ENCODE measurements at places on chromosomes 5 and 9. TPM values are rescaled to one million over a fixed set of nuclear protein-coding genes. Genes with fewer than 3 reads are reported as not detected.
A peak's percentile ranks its signal among the peaks of the same experiment; 100 is the strongest.

RANBP17 gene
- total RNA-seq = 22.3 TPM

FAM153A gene
- total RNA-seq = not detected

RUFY1 gene
- total RNA-seq = 36.7 TPM

SLC25A46 gene
- 35.8 TPM for total RNA-seq

TRPM6 gene
- 18.8 TPM for total RNA-seq

FBP2 gene
- total RNA-seq = 15.6 TPM

ARID3C gene
- not detected for total RNA-seq

SV2C gene
- total RNA-seq = 1.4 TPM

PCDHGA4 gene
- 9.3 TPM for total RNA-seq

- H3K4me3 ChIP-seq = no peak overlapping the region
- H3K36me3 ChIP-seq = no peaks in the 10 kb centered on the region
- no peaks in the 10 kb centered on the region for H3K4me1 ChIP-seq
- no peak overlapping the region for H3K27ac ChIP-seq
- DNase-seq = no peak
- H3K27me3 ChIP-seq = no peaks in the 10 kb centered on the region
Observed at GRCh38 chr5:57931807-57932206, 449.2 kb upstream of the ACTBL2 start.

DNA sequence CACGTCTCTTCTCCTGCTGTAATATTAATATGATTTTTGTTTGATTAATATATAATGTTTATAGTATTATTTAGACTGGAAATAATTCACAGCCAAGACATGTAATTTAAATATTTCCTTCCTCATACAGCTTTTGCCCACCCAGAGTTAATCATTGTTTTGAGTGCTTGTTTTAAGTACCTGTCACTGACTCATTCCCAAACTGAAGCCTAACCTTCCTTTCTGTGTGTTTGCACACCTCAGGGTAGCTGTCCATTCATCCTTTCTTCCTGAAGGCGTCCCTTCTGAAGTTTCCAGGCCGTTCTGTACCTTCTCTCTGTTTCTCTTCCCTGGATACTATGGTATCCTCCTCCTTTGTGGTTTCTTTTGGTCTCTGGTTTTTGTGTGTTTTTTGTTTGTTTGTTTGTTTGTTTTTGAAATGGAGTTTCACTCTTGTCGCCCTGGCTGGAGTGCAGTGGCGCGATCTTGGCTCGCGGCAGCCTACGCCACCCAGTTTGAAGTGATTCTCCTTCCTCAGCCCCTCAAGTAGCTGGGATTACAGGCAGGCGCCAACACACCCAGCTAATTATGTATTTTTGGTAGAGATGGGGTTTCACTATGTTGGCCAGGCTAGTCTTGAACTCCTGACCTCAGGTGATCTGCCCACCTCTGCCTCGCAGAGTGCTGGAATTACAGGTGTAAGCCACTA is 312.4 kb downstream of the DOCK8 start:
- peaks cover 25% of the 10 kb centered on the region for H3K4me1 ChIP-seq
- DNase-seq = no peak
- no peak overlapping the region for H3K27ac ChIP-seq
- H3K36me3 ChIP-seq = no peaks in the 10 kb centered on the region
- no peak overlapping the region for H3K4me3 ChIP-seq

GRCh38 chr9:10168241-10168640 is 444.6 kb downstream of the PTPRD start:
- H3K27me3 ChIP-seq = no peaks in the 10 kb centered on the region
- no peak overlapping the region for H3K27ac ChIP-seq
- H3K4me1 ChIP-seq = no peaks in the 10 kb centered on the region
- no peak for DNase-seq

DNA sequence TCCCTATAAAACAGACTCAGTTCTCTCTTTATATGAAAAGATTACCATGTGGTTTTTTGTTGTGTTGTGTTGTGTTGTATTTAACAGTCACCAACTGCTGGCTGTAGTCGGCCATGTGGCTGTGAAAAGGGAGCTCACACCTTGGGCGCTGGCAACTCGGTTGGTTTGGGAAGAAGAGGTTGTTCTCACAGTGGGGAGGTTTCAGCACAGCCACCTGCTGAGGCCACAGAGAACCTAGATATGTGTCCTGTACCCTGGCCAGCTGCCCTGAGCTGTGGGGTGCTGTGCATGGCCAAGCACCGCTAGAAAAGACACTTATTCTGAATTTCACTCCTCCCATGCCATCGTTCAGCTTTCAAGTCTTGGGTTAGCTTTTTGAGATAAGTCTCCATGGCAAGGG is 58.8 kb downstream of the SYK start:
- H3K27me3 ChIP-seq = no peaks in the 10 kb centered on the region
- H3K27ac ChIP-seq = no peak overlapping the region
- peaks cover 44% of the 10 kb centered on the region for H3K36me3 ChIP-seq
- H3K4me1 ChIP-seq = no peaks in the 10 kb centered on the region
- no peak for DNase-seq

DNA sequence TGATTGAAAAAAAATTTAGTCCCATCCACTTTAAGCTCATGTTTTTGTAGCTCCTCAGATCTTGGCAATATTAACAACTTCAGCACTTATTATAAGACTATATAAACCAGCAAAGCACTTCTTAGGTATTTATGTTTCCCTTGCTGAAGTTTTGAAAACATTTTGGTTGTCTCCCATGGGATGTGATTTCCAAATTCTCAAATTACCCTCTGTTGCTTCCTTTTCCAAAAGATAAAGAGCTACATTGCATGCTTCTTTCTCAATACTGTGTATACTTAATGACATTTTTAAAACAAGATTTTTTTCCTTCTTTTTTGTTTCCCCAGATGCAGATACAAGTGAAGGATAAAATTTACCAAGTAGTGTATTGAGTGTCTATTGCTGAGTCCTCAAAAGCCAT is 567.1 kb downstream of the CSNK1G3 start:
- no peak overlapping the region for H3K27ac ChIP-seq
- no peaks in the 10 kb centered on the region for H3K27me3 ChIP-seq
- no peaks in the 10 kb centered on the region for H3K36me3 ChIP-seq
- no peak overlapping the region for H3K4me3 ChIP-seq
- peaks cover 11% of the 10 kb centered on the region for H3K4me1 ChIP-seq
- no peak for DNase-seq

GRCh38 chr5:169592937-169593650 is 9.5 kb downstream of the SPDL1 start:
- H3K27ac ChIP-seq = no peak overlapping the region
- no peak for DNase-seq
- H3K27me3 ChIP-seq = no peaks in the 10 kb centered on the region
- H3K4me1 ChIP-seq = no peaks in the 10 kb centered on the region
- no peak overlapping the region for H3K4me3 ChIP-seq
- peaks cover 86% of the 10 kb centered on the region for H3K36me3 ChIP-seq

DNA sequence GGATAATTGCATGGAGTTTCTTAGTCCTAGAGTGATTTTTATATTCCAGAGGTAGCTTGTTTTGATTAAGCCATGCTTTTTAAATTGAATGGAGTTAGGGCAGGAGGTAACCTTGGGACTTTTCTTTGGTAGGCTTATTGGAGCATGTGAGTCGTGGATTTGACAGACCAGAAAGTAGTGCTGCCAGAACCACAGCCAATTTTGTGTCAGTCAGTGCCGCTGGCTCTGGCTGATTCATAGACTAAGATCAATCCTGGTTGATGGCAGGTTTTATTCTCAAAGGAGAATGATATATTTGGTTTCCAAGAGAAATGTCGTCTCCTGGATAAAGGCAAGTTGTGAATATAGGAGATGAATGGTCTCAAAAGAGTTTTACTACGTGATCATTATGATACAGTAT is 20.3 kb downstream of the RAI14 start:
- H3K4me1 ChIP-seq = peaks cover 44% of the 10 kb centered on the region
- no peak for DNase-seq

DNA sequence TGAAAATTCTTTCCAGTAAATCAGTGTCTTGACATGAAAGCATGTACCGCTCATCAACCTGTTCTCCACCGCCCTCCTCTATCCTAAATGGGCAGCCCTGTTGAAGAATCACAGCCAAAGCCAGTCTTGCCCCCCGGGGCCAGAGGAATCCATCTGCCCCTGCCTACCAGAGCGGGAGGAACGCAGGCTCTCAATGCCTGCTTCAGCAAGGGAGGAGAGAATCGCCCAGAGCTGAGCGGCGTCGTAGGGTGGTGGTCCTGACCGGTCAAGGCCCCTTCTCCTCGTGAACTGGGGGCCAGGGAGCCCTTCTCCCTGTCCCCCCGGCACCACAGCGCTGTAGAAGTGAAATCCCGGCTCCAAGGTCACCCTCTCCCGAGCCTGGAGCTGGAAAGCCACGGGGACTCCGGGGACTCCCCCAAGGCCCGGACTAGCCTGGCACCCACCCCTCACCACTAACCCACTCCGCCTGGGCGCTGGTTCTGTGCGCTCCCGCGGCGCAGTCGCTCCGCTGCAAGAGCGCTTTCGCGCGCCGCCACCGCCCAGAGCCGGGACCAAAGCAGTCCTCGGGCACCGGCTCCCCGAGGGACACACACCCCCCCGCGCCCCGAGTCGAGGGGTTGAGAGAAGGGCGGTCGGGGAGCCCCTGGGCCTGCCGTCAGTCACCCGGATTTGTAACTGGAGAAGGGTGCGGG is 718 bp upstream of the TMEM215 start:
- DNase-seq = peak; percentile 6
- no peak overlapping the region for H3K27ac ChIP-seq
- no peaks in the 10 kb centered on the region for H3K36me3 ChIP-seq

GRCh38 chr9:94936419-94936818 is 209.9 kb downstream of the AOPEP start:
- peaks cover 21% of the 10 kb centered on the region for H3K4me1 ChIP-seq
- no peak overlapping the region for H3K4me3 ChIP-seq
- H3K27me3 ChIP-seq = no peaks in the 10 kb centered on the region
- DNase-seq = no peak
- no peak overlapping the region for H3K27ac ChIP-seq

DNA sequence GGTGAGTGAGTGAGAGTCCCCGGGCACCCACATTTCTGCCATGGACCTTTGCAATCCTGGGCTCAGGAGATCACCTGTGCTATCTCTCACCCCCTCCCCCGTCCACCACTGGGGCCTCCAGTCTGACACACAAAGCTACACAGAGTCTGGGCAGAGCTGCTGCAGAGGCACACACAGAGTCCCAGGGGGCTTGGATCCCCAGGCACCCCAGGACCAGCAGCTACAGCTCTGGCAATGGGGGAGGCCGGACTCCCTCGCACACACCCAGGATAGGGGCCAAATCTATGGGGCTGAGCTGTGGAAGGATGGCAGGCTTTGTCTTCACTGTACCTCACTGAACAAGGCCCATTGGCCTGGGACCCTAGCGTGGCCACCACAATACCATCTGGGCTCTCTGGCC is 328.8 kb downstream of the MAN2A1 start:
- DNase-seq = no peak
- no peaks in the 10 kb centered on the region for H3K4me1 ChIP-seq
- no peak overlapping the region for H3K4me3 ChIP-seq
- no peaks in the 10 kb centered on the region for H3K27me3 ChIP-seq

DNA sequence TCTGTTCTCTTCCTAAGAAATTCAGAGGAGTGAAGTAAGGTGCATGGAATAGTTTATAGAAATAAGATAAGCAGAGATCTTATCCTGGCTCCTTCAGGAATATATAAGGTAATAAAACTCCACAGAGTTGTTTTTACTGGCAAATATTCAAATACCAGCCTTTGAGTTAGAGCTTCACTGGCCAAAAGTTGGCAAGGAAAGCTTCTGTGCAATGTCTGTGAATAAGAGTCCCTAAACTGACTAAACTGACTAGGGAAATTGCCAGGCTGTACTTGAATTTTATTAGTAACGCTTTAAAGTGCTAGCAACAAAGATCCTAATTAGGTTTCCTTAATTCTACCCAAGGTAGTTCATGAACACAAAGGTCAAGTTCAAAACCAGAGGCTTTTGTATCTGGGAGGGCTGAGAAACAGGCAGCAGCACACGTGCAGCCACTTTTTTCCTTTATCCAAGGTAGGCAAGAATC is 131.1 kb upstream of the MPDZ start:
- H3K36me3 ChIP-seq = no peaks in the 10 kb centered on the region
- H3K4me1 ChIP-seq = no peaks in the 10 kb centered on the region
- no peak overlapping the region for H3K4me3 ChIP-seq
- no peak overlapping the region for H3K27ac ChIP-seq

DNA sequence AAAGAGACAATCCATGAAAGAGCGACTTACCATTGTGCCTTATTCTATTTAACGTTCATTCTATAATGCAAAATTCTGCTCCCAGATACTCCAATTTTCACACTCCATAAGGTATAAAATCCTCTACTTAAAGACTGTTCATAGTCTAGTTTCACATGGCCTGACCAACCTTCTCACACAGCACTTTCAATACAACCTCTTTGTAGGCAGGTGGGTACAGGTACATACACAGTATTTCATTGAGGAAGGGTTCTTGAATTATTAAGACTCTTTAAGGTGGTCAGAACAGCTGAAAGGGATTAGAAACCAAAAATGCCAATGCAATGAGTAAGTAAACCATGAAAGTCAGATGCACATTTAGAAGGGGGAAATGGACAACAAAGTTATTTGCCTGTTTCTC is 352.0 kb downstream of the PARP8 start:
- no peak overlapping the region for H3K4me3 ChIP-seq
- H3K27ac ChIP-seq = no peak overlapping the region
- no peaks in the 10 kb centered on the region for H3K36me3 ChIP-seq
- DNase-seq = no peak
- H3K4me1 ChIP-seq = peaks cover 3% of the 10 kb centered on the region

- no peak overlapping the region for H3K27ac ChIP-seq
- no peak for DNase-seq
- peaks cover 52% of the 10 kb centered on the region for H3K4me1 ChIP-seq
- H3K27me3 ChIP-seq = no peaks in the 10 kb centered on the region
- H3K36me3 ChIP-seq = peaks cover 59% of the 10 kb centered on the region
Observed at GRCh38 chr9:127788337-127789011, 2.6 kb downstream of the CDK9 start.

GRCh38 chr9:108933231-108933717 is 650 bp downstream of the ELP1 start:
- H3K27me3 ChIP-seq = no peaks in the 10 kb centered on the region
- peaks cover 20% of the 10 kb centered on the region for H3K4me1 ChIP-seq
- H3K4me3 ChIP-seq = peak overlapping the region; percentile 83
- peak overlapping the region; percentile 93 for H3K27ac ChIP-seq
